Activated effector memory CD4-positive, alpha-beta T cell treated with anti-CD3 and anti-CD28 coated beads, Interleukin-2, amount 50 U/mL, for 16 hours (primary cell): ENCODE measurements at places on chromosomes 5 and 9.
A peak's percentile ranks its signal among the peaks of the same experiment; 100 is the strongest.

- DNase-seq, result peak; percentile 79
These were observed 135.6 kb upstream of the PPP1R26 start for GRCh38 chr9:135343837-135344522.

DNA sequence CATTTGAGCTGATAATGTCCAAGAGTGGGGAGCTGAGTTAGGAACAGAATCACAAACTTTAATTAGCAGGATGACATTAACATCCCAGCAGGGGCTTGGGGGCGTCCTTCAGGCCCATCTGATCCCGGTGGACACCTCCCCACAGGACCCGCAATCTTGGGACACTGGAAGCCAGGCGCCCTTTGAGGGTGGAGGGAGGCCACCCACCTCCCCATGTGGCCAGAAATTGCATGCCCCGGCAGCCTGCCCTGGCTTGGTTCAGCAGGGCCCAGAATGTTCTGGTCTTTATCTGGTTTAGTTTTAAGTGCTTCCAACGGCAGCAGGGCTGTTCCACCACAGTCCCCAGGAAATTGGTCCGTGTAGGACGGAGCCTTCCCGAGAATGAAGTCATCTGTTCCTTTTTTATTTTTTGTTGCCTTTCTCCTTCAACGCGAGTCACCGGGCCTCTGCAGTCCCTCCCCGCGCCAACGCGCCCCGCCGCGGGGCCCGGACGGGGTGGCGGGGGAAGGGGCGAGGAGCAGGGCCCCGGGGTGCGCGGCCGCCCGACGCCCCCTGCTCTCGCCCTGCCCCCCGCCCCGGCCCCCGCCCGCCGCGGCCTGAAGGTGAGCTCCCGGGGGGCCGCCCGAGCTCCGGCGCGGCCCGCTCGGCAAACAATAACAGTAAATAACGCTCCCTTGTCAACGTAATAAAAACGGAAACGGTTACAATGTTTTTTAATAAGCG, 207.9 kb downstream of the C9orf50 start:
- peak; percentile 85 for DNase-seq

GRCh38 chr5:151408591-151409230, 38.7 kb upstream of the SLC36A1 start:
- no peak for DNase-seq

- no peak for DNase-seq
These were observed 45.2 kb downstream of the ANKDD1B start for GRCh38 chr5:75656311-75657003.

GRCh38 chr5:64800926-64801325, 32.2 kb downstream of the CWC27 start:
- DNase-seq, result no peak

DNA sequence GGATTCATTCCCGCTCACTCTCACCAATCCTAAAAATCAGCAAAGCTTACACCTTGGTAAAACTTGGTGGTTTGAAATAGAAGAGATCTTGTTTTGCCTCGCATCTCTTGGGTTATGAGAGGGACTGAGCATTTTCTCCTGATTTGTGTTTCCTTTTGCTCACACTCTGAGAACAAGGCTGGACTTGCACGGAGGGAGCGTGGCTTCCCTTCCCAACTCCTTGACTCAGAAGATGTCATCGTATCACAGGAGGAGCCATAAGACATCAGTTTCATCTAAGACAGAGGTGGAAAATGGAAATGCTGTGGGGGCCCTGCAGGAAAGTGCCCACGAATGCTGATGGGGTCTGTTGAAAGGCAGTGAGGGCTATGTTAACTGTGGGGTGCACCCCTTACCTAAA, 37.4 kb downstream of the CTSL start:
- DNase-seq, result no peak

GRCh38 chr5:129438322-129438721, 21.8 kb upstream of the ADAMTS19 start:
- no peak for DNase-seq

GRCh38 chr9:117412841-117413240, 2.0 kb downstream of the ASTN2 start:
- DNase-seq, result no peak

GRCh38 chr9:32304495-32304894, 79.9 kb upstream of the ACO1 start:
- no peak for DNase-seq

DNA sequence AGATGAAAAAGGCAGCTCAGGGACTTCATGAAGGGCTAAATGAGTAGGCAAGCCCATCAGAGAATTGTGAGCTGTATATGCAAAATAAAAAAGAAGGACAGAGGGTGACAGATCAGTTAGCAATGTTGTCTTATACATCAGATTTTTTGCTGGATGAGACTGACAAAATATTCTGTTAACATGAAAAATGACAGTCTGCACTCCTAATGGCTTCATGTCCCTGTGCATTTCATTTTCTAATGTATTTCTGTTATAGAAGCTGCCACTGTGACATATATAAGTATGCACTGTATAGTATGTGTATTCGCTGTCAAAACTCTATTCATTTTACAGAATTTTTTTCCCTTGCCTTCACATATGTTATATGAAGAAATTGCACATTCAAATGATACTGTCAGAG, 559.5 kb downstream of the DMRTA1 start:
- no peak for DNase-seq

GRCh38 chr9:114947058-114947457, 16.7 kb upstream of the TNFSF8 start:
- DNase-seq, result no peak

DNA sequence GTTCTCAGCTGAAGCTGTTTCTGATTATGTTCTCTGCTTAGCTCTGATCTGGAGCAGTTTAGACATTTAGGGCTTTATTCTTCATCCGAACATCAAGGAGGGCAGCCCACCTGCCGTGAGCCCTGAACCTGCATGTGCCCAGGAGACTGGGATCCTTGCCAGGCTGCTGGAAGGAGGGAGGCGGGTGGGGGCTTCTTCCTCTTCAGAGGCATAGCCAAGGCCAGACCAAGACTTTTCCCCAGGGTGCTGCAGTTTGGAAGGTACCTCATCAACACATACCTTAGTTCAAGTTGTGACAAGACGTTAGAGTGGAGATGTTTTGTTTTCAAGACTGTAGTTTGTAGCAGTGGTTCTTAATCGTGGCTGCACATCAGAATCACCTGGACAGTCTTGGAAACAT, 64.9 kb downstream of the RALGPS1 start:
- no peak for DNase-seq

DNA sequence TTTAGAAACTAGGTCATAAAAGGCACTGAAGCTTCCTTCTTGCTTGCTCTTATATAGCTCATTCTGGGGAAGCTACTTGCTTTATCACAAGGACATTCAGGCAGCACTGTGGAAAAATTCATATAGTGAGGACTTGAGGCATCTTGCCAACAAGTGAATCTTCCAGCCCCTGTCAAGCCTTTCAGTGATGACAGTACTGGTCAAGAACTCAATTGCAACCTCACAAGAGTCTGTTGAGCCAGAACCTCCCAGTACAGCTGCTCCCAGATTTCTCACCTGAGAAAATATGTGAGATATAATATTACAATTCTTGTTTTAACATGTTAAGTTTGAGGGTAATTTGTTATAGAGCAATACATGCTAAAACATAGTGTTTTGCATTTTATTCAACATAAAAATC, 2011.0 kb upstream of the NUDT12 start:
- DNase-seq, result no peak

- DNase-seq, result no peak
These were observed 107.5 kb downstream of the RGS3 start for GRCh38 chr9:113570749-113571711.

GRCh38 chr5:34738381-34738780, 82.3 kb downstream of the RAI14 start:
- no peak for DNase-seq

GRCh38 chr9:113238859-113239232, 17.5 kb downstream of the SLC31A1 start:
- DNase-seq, result no peak

GRCh38 chr9:82334286-82334685, 345.7 kb downstream of the SPATA31D1 start:
- DNase-seq, result no peak

DNA sequence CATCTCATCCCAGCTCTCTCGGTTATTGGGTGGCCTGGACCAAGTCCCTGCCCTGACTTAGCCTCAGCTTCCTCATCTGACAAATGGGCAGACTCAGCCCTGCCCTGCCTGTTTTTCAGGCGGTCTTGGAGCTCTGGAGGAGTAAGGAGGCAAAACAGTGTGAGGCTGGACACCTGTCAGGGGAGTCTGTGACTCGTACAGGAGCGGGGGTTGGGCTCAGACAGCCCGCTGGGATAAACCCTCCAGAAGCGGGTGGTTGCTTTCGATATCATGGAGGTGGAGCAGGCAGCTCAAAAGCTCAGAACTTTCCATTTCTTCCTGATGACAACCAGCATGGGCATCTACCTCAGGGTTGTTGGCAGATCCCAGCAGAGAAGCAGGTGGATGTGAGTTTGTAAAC, 72.9 kb upstream of the GGTA1 start:
- DNase-seq, result no peak

DNA sequence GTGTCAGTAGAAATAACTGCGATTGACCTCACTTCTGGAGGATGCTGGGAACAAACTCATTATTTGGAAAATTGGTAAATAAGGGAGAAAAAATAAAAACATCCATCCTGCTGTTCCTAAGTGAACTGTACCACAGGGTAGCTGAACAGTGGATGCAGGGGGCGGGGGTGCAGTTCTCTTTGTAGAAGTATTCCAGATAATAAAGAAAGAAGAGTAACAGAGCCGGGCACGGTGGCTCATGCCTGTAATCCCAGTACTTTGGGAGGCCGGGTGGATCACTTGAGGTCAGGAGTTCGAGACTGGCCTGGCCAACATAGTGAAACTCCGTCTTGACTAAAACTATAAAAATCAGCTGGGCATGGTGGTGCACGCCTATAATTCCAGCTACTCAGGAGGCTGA, 132.1 kb downstream of the COL23A1 start:
- peak; percentile 21 for DNase-seq

- no peak for DNase-seq
These were observed 153.9 kb downstream of the BNC2 start for GRCh38 chr9:16716601-16717000.

GRCh38 chr9:68631811-68632210, 73.2 kb upstream of the PIP5K1B start:
- DNase-seq, result no peak

GRCh38 chr9:93600504-93600903, 24.1 kb downstream of the PHF2 start:
- DNase-seq, result peak; percentile 59

DNA sequence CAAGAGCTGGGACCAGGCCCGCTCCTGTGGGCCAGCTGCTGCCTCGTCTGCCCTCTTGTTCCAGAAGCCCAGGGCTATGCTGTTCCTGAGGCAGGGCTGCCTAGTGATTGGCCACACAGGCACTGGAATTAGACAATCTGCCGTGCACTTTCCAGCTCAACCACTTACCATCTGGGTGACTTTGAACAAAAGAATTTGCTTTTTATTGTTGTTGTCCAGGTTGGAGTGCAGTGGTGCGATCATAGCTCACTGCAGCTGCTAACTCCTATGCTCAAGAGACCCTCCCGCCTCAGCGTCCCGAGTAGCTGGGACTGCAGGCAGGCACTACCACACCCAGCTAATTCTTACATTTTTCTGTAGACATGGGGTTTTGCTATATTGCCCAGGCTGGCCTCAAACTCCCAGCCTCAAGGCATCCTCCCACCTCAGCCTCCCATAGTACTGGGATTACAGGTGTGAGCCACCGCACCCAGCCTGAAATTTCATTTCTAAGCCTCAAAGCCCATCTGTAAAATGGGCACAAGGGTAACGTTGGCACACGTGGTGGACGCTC, 1.2 kb upstream of the NEK6 start:
- DNase-seq, result no peak

GRCh38 chr5:181243018-181243563, 615 bp downstream of the RACK1 start:
- no peak for DNase-seq

- DNase-seq, result no peak
These were observed 1.4 kb downstream of the LIX1 start for GRCh38 chr5:97141031-97141430.

DNA sequence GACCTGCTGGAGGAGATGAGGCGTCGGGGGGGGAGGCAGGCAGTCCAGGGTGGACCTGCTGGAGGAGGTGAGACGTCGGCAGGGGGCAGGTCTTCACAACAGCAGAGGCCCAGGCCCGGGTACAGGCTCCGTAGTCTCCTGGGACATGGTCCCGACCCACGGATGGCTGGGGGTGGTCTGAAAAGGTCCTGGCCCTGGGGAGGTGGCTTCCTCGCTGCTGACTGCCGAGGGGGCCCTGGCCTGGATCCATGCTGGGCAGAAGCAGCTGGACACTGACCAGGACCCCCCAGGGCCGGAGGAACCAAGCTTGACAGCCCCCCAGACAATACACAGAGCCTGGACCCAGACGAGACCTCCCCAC, 8.5 kb downstream of the EGFL7 start:
- DNase-seq, result no peak

DNA sequence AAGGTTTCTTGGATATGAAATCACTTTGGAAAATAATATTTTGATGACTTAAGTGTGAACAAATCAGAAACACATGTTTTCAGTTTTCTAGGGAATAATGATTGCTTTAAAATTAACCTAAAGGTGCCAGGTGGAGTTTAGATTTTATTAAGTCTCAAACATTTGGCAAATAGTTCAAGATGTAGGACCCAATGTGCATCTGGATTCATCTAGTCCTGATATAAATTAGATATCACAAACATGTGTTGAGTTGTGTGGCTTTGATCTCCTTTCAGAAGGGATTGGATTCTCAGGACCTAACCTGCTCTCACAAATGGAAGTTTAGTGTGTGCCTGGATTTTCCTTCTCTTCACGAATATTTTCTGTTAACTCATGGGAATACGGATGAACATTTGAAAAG, 291.4 kb upstream of the ISL1 start:
- no peak for DNase-seq

DNA sequence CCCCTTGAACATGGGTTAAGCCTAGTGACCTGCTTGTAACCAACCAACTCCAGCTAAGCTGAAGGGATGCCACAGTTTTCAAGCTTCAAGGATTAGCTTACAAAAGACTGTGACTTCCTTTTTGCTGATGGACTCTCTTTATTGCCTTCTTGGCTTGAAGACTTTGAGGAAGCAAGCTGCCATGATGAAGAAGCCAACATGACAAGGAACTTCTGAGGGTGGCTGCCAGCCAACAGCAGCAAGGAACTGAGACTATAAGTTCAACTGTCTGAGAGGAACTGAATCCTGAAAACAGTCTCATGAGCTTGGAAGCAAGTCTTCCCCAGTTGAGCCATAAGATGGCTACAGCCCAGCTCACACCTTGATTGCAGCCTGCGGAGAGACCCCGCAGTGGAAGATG, 116.1 kb upstream of the TAF11L2 start:
- DNase-seq, result no peak

DNA sequence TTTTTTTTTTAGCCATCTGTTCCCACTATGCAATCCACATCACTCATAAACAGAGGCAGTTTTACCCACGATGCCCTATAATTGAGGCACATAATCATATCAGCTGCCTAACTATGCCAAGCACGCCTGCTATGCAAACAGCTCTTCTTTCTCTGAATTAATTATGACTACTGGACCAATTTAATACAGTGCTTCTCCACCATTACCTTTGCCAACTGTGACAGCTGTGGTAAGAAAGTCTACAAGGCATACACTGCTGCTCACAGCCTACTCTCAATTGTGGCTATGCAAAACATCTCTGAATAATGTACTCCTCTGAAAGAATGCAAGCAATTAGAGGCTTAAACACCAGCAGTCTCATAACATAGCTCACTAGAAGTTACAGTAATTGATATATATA, 97.1 kb downstream of the DTWD2 start:
- DNase-seq, result no peak

- no peak for DNase-seq
These were observed 20.9 kb downstream of the EEIG1 start for GRCh38 chr9:127959841-127960409.

GRCh38 chr9:132589148-132590036, 7.0 kb downstream of the BARHL1 start:
- no peak for DNase-seq

GRCh38 chr5:149956685-149957084, 3.9 kb upstream of the SLC26A2 start:
- no peak for DNase-seq
